ENCODE measurements at places on chromosomes 5 and 9. TPM values are rescaled to one million over a fixed set of nuclear protein-coding genes. Genes with fewer than 3 reads are reported as not detected.

SLC46A2 gene
- total RNA-seq: not detected

GRCh38 chr5:143205386-143205785 lies 198.1 kb downstream of the NR3C1 start:
- H3K36me3 ChIP-seq: no peaks in the 10 kb centered on the region
- no peak overlapping the region for H3K4me3 ChIP-seq
- H3K27me3 ChIP-seq: no peaks in the 10 kb centered on the region
- H3K27ac ChIP-seq: no peak overlapping the region
- DNase-seq: no peak

RPP25L gene
- 7.2 TPM for total RNA-seq

DOK3 gene
- 0.32 TPM for total RNA-seq

DNA sequence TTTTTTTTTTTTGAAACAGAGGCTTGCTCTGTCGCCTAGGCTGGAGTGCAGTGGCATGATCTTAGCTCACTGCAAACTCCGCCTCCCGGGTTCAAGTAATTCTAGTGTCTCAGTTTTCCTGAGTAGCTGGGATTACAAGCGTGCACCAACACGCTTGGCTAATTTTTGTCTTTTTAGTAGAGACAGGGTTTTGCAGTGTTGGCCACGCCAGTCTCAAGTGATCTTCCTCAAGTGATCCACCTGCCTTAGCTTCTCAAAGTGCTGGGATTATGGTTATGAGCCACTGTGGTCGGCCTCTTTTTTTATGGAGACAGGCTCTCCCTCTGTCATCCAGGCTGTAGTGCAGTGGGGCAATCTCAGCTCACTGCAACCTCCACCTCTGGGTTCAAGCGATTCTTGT lies 82.9 kb downstream of the RAB24 start:
- peaks cover 8% of the 10 kb centered on the region for H3K36me3 ChIP-seq
- H3K27ac ChIP-seq: no peak overlapping the region
- no peaks in the 10 kb centered on the region for H3K4me1 ChIP-seq
- H3K4me3 ChIP-seq: no peak overlapping the region
- H3K27me3 ChIP-seq: no peaks in the 10 kb centered on the region
- no peak for DNase-seq

DNA sequence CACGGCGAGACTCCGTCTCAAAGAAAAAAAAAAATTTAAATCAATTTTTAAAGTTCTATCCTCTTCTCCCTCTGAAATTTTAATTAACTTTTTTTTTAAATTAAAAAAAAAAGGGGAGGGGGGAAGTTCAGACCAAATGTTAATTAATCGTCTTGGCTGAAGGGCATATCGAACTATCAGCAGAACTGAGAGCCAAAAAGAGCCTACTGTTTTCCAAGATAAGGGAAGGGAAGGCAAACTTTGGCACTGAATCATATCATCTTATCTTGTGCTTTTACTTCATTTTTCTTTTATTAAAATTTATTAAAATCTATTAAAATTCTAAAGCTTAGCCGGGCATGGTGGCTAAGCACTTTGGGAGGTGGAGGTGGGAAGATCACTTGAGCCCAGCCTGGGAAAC lies 45.9 kb upstream of the MTMR12 start:
- H3K36me3 ChIP-seq: peaks cover 45% of the 10 kb centered on the region
- DNase-seq: no peak
- no peaks in the 10 kb centered on the region for H3K27me3 ChIP-seq
- no peak overlapping the region for H3K27ac ChIP-seq
- H3K4me1 ChIP-seq: no peaks in the 10 kb centered on the region

- no peak for DNase-seq
- no peaks in the 10 kb centered on the region for H3K27me3 ChIP-seq
- no peak overlapping the region for H3K4me3 ChIP-seq
Measured at GRCh38 chr5:148793261-148793660, 33.1 kb upstream of the ADRB2 start.

- H3K4me1 ChIP-seq: no peaks in the 10 kb centered on the region
- DNase-seq: no peak
- H3K27me3 ChIP-seq: no peaks in the 10 kb centered on the region
- H3K4me3 ChIP-seq: no peak overlapping the region
Measured at GRCh38 chr9:5642170-5642569, 13.3 kb downstream of the RIC1 start.

DNA sequence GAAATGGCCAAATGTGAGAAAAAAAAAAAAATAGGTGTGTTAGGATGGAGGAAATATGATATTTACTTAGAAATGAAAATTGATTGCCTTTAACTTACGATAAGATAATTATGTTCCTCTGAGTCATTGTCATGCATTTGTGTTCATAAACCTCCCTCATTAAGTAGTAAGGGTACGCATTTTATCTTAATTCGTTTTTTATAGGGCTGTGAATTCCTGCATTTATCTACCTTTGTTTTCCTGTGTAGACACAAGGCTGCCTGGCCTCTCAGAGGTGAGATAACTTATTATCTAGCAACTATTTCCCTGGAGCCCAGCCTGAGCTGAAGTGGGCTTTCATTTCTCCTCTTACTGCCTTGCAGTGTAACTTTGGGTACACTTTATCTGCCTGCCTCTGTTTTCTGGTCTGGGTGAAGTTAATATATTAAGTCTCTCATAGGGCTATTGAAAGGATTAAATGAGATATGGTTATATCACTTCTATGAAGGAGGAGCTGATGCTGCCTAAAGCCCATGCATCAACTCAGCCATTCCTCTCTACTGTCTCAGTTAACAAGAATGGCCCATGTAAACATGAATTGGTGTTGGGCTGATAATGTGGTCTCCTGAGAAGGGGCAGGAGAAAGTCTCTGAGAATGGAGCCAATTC lies 103.8 kb upstream of the KLF4 start:
- H3K36me3 ChIP-seq: no peaks in the 10 kb centered on the region
- H3K27ac ChIP-seq: no peak overlapping the region
- no peaks in the 10 kb centered on the region for H3K4me1 ChIP-seq
- no peaks in the 10 kb centered on the region for H3K27me3 ChIP-seq

C9orf50 gene
- total RNA-seq: not detected

DNA sequence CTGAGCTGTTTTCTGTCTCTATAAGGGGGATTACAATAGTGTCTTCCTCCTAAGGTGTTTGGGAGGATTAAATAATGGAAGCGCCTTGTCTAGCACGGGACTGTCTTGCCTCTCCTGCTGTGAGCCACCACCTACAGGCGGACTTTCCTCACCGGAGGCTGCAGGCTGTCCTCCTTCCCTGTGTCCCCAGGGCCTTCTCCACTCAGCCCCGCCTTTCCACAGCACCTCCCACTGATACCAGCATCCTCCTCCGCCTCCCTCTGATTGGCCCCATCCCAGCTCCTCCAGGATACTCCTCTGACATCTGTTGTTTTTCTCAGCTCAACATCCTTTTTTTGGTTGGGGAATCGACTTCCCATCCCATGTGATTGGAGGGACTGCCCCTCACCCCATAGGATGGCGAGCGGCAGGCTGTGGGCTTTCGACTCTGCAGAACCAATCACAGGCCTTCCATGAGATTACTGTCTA lies 851 bp upstream of the ZDHHC12 start:
- H3K4me3 ChIP-seq: peak overlapping the region; percentile 58
- no peaks in the 10 kb centered on the region for H3K27me3 ChIP-seq
- H3K4me1 ChIP-seq: no peaks in the 10 kb centered on the region
- no peak for DNase-seq
- peaks cover 4% of the 10 kb centered on the region for H3K36me3 ChIP-seq

GRCh38 chr9:127972236-127972871 lies 8.4 kb downstream of the EEIG1 start:
- DNase-seq: no peak
- no peak overlapping the region for H3K4me3 ChIP-seq
- H3K27me3 ChIP-seq: no peaks in the 10 kb centered on the region
- no peaks in the 10 kb centered on the region for H3K36me3 ChIP-seq
- H3K4me1 ChIP-seq: peaks cover 56% of the 10 kb centered on the region
- H3K27ac ChIP-seq: peak overlapping the region; percentile 63

GRCh38 chr5:74130155-74130897 lies 504.3 kb downstream of the ARHGEF28 start:
- no peak overlapping the region for H3K4me3 ChIP-seq
- no peaks in the 10 kb centered on the region for H3K36me3 ChIP-seq
- no peak overlapping the region for H3K27ac ChIP-seq
- no peak for DNase-seq
- no peaks in the 10 kb centered on the region for H3K4me1 ChIP-seq

DNA sequence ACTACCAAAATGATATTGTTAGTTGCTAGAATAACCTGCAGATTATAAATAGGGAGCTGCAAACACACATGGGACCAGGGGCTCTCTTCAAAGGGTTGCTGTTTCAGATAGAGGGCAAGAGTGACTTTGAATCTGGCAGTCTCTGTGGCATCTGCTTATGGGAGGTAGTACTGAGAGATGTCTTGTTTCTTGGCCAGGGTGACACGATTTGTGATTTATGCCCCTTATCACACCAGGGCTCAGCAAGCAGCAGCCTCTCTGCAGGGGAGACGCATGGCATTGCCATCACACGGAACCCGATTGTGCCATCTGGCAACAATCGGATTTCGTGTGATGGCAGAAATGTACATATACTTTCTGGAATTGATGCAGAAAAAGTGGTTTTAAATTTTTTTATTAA lies 615.6 kb downstream of the ZNF608 start:
- no peak for DNase-seq
- H3K4me1 ChIP-seq: no peaks in the 10 kb centered on the region
- no peak overlapping the region for H3K27ac ChIP-seq
- no peaks in the 10 kb centered on the region for H3K36me3 ChIP-seq

RFESD gene
- total RNA-seq: not detected

GRCh38 chr5:53430618-53431252 lies 49.7 kb upstream of the FST start:
- no peak overlapping the region for H3K4me3 ChIP-seq
- H3K4me1 ChIP-seq: no peaks in the 10 kb centered on the region
- H3K36me3 ChIP-seq: no peaks in the 10 kb centered on the region
- no peak overlapping the region for H3K27ac ChIP-seq
- DNase-seq: no peak

DNA sequence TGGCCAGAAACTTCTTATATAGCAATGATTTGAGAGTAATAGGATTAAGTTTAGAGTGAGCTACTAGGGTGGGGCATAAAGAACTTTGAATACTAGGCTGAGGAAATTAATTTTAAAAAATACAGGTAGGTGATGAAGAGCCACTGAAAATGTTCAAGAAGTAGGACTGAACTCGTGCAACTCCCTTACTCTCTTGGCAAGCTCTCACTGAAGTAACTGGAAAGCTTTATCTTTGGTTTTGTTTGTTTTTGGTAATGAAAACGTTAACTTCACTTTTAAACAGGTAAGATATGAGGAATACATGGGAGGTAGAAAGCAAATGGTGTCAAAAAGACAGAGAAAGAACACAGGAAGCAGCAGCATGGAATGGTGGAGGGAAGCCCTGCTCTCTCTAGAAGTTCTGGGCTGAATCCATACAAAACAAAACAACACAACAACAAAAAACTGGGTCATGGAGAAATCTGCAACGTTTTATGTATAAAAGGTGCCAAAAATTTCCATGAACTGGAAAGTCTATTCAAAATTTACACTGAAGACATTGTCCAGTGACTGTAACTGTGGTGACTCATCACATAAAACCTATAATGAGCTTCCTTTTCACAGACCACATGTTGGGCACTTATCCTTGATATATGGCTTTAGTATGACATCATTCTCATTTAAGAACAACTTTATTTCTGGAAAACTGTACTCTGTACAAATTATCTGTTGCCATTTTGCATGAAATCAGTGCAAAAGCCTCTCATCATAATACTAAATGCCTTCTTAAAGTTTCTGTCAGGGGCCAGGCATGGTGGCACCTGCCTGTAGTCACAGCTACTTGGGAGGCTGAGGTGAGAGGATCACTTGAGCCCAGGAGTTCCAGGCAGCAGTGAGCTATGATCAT lies 91.2 kb upstream of the CHD1 start:
- H3K4me1 ChIP-seq: no peaks in the 10 kb centered on the region
- no peak overlapping the region for H3K4me3 ChIP-seq
- H3K27ac ChIP-seq: no peak overlapping the region
- no peaks in the 10 kb centered on the region for H3K36me3 ChIP-seq
- no peaks in the 10 kb centered on the region for H3K27me3 ChIP-seq
- DNase-seq: no peak

DNA sequence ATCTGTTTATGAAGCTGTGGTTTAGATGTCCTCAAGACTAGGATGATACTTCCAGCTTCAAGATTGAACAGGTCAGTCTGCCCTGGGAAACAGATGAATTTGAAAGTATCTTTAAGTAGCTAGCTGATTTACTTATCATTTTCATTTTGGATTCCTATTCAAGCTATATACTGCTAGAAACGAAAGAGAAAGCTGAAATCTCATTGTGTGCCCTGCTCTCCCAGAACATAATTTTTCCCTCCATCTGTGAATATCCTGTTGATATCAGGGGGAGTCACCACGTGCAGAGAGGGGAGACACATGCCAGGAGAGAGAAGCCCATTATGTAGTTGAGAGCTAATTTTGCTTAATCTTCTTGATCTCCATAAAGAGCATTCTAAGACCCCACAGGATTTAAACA lies 439.1 kb downstream of the NR2F1-AS1 start:
- no peak overlapping the region for H3K4me3 ChIP-seq
- no peaks in the 10 kb centered on the region for H3K27me3 ChIP-seq
- no peak overlapping the region for H3K27ac ChIP-seq
- no peak for DNase-seq

GRCh38 chr5:158051036-158051435 lies 192.1 kb upstream of the CLINT1 start:
- H3K4me1 ChIP-seq: no peaks in the 10 kb centered on the region
- H3K27ac ChIP-seq: no peak overlapping the region
- no peaks in the 10 kb centered on the region for H3K27me3 ChIP-seq
- DNase-seq: no peak

GRCh38 chr9:91746904-91747303 lies 203.1 kb downstream of the ROR2 start:
- H3K4me1 ChIP-seq: no peaks in the 10 kb centered on the region
- H3K36me3 ChIP-seq: no peaks in the 10 kb centered on the region
- no peak overlapping the region for H3K4me3 ChIP-seq
- H3K27me3 ChIP-seq: no peaks in the 10 kb centered on the region
- no peak for DNase-seq

BASP1 gene
- total RNA-seq: 69.1 TPM

SHISAL2B gene
- not detected for total RNA-seq

DNA sequence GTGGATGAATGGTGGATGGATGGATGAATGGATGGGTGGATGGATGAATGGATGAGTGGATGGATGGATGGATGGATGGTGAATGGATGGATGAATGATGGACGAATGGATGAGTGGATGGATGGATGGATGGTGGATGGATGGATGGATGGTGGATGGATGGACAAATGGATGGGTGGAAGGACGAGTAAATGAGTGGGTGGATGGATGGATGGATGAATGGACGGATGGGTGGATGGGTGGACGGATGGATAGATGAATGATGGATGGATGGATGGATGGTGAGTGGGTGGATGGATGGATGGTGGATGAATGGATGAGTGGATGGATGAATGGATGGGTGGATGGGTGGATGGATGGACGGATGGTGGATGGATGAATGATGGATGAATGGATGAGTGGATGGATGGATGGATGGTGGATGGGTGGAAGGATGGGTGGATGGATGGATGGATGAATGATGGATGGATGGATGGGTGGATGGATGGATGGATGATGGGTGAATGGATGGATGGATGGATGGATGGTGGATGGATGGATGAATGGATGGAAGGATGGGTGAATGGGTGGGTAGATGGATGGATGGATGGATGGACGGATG lies 58.6 kb downstream of the VAV2 start:
- DNase-seq: no peak
- no peak overlapping the region for H3K4me3 ChIP-seq
- no peak overlapping the region for H3K27ac ChIP-seq
- H3K27me3 ChIP-seq: no peaks in the 10 kb centered on the region
- H3K4me1 ChIP-seq: no peaks in the 10 kb centered on the region

Data from ascending aorta (tissue), 2 donors.